MCF 10A (cell line): ENCODE measurements at places on chromosomes 12 and 14. TPM values are rescaled to one million over a fixed set of nuclear protein-coding genes. Genes with fewer than 3 reads are reported as not detected.
A peak's percentile ranks its signal among the peaks of the same experiment; 100 is the strongest.

- DNase-seq = peak; percentile 60
Observed at GRCh38 chr12:108833757-108834472, 23.5 kb downstream of the SSH1 start.

- DNase-seq = peak; percentile 45
Observed at GRCh38 chr14:81727218-81727617, 193.6 kb upstream of the SEL1L start.

- no peak for DNase-seq
Observed at GRCh38 chr12:2884810-2885209, 5.9 kb upstream of the TULP3 start.

DNA sequence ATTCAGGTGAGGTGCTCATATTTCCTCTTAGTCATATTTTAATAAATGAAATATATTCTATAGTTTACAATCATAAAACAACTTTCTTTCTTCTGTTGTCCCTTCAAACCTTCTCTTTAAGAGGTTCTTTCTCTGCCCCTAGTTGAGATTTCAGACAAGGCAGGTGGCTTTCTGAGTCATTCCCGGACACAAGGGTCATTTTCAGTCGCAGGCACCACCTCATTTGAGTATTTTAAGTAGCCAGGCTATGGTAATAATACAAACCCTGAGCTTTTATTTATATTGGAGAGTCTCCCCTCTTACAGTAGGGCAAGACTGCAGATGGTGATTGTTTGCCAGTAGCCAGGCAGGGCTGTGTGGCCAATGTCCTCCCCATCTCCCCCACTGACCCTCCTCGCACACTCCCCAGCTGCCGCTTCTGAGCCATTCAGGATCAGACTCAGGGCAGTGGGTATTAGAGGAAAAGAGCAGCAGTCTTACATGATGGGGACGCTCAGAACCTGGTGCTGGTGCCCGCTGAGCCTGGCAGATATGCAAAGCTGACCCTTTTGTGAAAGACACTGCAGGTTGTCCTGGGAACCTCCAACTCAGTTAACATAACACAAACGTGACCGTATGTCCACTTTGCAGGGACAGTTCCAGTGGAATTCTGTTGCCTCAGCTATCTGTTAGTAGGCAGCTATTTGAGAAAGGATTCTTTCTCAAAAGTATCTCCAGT is 101.1 kb upstream of the BCL2L14 start:
- no peak for DNase-seq

DNA sequence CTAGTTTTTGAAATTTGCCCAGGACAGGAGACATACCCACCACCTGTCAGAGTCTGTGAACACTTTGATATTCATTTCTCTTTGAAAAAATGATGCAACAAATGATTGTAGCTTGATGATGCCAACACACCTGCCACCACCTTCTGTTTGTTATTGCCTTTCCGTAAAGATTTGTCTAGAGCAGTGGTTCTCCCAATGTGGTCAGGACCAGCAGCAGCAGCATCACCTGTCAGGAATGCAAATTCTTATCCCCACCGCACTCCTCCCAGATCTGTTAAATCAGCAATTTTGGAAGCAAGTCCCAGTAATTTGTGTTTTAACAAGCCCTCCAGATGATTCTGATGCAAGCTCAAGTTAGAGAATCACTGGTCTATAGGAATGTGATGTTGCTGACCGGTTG is 9.9 kb downstream of the CCDC175 start:
- peak; percentile 8 for DNase-seq

The PAPLN gene
- 2.1 and 2.8 TPM in 2 replicates for total RNA-seq

The CNTN1 gene
- not detected in 2 replicates for total RNA-seq

DNA sequence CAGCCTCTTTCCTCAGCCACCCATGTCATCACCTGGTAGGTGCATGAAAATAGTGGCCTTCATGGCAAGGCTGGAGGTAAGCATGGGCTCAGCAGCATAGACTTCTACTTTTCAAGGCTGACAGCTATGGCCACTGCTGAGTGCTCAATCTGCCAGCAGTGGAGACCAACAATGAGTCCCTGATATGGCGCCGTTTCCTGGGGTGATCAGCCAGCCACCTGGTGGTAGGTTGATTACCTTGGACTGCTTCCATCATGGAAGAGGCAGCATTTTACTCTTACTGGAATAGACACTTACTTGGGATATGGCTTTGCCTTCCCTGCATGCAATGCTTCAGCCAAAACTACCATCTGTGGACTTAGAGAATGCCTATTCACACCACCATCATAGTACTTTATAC is 39.5 kb upstream of the USP44 start:
- DNase-seq = no peak

The CCDC197 gene
- total RNA-seq = not detected in 2 replicates

The PLEKHD1 gene
- total RNA-seq = 0.05 TPM in 1 of 2 replicates, not detected in the other

The KRT80 gene
- 27.4 and 52.3 TPM in 2 replicates for total RNA-seq

GRCh38 chr14:100532154-100532861 is 54.9 kb downstream of the BEGAIN start:
- DNase-seq = no peak

- DNase-seq = no peak
Observed at GRCh38 chr12:22399464-22400180, 65.1 kb upstream of the ST8SIA1 start.

DNA sequence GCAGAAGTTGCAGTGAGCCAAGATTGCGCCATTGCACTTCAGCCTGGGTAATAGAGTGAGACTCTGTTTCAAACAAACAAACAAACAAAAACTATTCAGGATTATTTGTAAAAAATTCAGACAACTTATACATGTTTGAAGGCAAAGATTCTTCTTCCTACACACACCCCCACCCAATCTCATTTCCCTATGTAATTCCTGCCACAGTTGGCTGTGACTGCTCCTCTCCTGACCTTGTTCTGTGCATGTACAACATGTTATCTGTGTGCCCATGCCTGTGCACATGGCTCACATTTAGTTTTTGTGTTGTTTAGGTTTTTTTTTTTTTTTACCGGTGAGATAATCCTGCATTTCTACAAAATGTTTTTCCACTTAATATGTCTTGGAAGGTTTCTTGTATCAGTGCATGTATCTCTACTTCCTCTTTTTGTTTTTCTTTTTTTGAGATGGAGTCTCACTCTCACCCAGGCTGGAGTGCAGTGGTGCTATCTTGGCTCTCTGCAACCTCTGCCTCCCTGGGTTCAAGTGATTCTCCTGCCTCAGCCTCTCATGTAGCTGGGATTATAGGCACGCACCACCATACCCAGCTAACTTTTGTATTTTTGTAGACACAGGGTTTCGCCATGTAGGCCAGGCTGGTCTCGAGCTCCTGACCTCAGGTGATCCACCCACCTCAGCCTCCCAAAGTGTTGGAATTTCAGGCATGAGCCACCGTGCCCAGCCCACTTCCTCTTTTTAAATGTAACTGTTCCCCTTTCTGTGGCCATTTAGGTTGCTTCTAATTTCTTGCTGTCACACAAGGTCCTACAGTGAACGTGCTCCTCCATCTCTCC is 8.7 kb downstream of the CFAP251 start:
- DNase-seq = no peak

The FAM216A gene
- 19.9 and 25.8 TPM in 2 replicates for total RNA-seq

GRCh38 chr14:94560751-94561655 is at the start of gene SERPINA4:
TSS of gene SERPINA4 (plus strand) at chr14:94561442. CDS start at chr14:94563483, 2,041 bp downstream.
- no peak for DNase-seq

DNA sequence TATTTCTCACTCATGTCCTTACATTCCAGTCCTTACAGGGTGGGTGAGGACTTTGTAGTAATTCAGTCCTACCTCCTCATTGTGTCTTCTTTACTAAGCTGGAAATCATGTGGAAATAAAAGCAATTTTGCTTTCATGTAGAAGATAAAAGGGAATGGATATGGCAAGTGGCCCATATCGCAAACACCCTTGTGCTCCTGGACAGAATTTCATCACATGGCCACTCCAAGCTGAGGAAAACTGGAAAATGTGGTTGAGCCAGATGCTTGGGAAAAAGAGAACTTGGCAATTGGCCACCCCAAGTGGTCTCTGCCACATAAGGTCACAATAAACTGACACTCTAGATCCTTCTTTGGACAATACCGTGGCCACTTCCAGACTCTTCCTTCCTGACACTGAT is 64.2 kb upstream of the IFNG-AS1 start:
- no peak for DNase-seq

The AQP6 gene
- not detected in 2 replicates for total RNA-seq

GRCh38 chr14:91367173-91368171 is 50.1 kb downstream of the CCDC88C start:
- peak; percentile 88 for DNase-seq

GRCh38 chr12:81546811-81547210 is 212.3 kb downstream of the PPFIA2 start:
- no peak for DNase-seq

The TMPRSS12 gene
- total RNA-seq = not detected in 2 replicates

GRCh38 chr12:92445253-92446082 is 257.3 kb upstream of the PLEKHG7 start:
- DNase-seq = no peak

DNA sequence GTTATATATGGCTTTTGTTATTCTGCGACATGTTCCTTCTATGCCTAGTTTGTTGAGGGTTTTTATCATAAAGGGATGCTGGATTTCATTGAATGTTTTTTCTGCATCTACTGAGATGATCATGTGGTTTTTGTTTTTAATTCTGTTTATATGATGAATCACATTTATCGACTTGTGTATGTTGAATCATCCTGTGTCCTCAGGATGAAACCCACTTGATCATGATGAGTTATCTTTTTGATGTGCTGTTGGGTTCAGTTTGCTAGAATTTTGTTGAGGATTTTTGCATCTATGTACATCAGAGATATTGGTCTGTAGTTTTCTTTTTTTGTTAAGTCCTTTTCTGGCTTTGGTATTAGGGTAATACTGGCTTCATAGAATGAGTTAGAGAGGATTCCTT is 291.2 kb downstream of the AKAP6 start:
- no peak for DNase-seq

DNA sequence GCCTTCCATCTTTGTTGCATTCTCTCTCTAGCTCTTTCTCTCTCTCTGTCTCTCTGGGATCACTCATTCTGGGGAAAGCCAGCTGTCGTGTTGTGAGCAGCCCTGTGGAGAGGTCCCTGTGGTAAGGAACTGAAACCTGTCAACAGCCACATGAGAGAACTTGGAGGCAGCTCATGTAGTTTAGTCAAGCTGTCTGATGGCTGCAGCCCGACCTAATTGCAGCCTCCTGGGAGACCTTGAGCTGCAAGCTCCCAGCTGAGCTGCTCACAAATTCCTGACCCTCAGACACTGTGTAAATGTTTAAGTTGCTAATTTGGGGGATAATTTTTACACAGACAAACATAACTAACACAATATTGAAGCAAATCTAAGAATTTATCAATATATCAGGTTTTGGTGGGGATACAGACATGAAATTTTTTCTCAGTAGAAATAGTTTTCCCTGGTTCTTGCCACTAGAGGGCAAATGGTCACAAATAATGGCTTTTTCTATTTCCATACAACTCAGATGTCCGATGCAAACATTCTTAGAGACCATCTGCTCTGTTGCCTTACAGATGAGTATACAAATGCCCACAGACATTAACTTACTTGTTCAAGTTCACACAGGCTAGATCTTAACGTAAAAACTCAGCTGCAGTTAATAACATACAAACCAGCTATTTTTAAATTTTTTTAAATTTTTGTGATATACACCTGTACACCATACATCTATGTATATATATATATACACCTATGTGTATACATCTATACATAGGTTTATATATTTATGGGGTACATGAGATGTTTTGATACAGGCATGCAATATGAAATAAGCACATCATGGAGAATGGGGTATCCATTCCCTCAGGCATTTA is 15.5 kb upstream of the KRR1 start:
- peak; percentile 59 for DNase-seq

DNA sequence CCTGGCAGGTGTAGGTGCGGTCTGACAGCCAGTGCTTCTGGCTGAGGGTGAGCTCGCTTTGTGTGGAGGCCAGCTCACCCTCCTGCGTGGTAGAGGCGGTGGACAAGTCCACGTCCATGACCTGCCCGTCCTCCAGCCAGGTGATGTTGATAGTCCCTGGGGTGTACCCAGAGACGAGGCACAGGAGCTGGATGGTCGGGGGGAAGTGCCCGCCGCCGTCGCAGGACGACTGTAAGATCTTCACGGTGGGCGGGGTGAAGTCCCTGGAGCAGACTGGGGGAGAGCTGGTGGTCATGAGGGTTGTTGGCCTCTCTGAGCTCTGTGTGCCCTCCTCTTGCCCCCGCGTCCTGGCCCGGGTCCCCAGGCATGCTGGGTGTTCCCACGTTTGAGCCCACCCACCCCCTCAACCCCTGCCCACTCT is 74.6 kb downstream of the TMEM121 start:
- no peak for DNase-seq

The NFE2 gene
- total RNA-seq = 0.40 and 0.64 TPM in 2 replicates

GRCh38 chr14:51318813-51319597 is 79.0 kb downstream of the TMX1 start:
- DNase-seq = no peak

GRCh38 chr14:98580131-98580678 is 691.8 kb downstream of the BCL11B start:
- peak; percentile 49 for DNase-seq

- peak; percentile 6 for DNase-seq
Observed at GRCh38 chr12:99658671-99659349, 11.3 kb downstream of the GARIN6 start.

DNA sequence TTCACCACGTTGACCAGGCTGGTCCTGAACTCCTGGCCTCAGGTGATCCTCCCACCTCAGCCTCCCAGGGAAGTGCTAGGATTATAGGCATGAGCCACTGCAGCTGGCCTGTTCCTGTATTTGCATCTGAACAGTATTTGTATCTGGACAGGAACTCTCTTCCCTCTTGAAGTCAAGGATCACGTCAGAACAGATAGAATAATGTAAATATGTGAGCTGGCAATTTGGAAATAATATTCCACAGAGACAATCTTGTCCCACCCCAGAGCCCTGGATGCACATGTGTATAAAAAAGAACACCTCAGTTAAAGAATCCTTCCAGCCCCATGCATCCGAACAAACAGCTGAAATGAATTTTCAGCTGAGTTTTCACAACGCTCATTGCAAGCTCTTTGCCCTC is 118.3 kb downstream of the VEZT start:
- DNase-seq = no peak

- no peak for DNase-seq
Observed at GRCh38 chr12:45893240-45893639, 97.1 kb downstream of the SCAF11 start.
